Stimulated activated CD4-positive, alpha-beta T cell treated with anti-CD3 and anti-CD28 coated beads, Interleukin-15, amount 100 ng/mL, for 48 hours (primary cell): ENCODE measurements at places on chromosomes 4 and X.

DNA sequence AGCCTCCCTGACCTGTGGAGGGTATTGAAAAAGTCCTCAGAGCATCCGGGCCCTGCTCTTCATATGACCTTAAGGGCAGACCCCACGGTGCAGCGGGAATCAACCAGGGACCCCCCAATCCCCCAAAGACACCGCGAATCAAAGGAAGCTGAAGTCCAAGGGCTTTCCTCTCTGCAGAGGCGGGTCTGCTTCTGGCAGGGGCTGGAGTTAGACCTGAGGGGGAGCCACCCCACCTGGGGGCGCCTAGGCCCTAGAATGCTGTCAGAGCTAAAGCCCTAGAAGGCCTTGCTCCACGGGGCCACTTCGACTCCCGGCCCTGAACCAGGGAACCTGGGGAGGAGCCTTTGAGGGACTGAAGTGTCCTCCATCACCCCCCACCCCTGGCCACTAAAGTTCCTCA lies 2.8 kb upstream of the HAUS7 start:
- DNase-seq = no peak

GRCh38 chrX:14779580-14779979 lies 93.3 kb downstream of the FANCB start:
- DNase-seq = no peak

- DNase-seq = no peak
These were observed 368.9 kb upstream of the CTSO start for GRCh38 chr4:156322592-156322991.

DNA sequence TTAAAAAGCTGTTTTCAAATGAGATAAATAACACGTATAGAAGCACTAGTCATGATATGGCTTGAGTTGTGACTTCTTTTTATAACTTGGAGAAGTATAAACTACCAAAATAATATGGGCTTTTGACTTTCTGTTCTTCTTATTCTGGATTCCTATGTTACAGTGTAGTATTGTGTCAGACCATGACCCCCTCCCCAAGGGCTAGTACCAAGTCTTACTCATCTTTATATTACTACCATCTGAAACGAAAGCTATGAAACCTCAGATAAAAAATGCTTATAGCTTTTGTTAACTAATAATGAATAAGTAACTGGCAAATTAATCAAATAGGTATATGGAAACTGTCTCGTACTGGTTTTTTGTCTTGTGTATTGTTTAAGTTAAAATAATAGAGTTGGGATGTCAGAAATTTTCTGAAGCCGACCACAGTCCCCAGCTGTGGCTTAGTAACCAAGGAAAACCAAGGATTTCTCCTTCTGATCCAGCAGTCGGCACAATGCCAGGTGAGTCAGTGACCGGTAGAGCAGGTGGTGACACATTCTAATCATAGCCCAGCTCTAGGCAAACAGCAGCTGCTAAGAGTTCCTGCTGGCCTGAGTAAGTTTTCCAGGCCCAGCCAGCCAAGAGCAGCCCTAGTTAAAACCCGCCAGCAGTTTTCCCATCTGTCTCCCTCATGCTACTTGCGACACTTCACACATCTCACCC lies 163.3 kb upstream of the PRDX4 start:
- DNase-seq = no peak

DNA sequence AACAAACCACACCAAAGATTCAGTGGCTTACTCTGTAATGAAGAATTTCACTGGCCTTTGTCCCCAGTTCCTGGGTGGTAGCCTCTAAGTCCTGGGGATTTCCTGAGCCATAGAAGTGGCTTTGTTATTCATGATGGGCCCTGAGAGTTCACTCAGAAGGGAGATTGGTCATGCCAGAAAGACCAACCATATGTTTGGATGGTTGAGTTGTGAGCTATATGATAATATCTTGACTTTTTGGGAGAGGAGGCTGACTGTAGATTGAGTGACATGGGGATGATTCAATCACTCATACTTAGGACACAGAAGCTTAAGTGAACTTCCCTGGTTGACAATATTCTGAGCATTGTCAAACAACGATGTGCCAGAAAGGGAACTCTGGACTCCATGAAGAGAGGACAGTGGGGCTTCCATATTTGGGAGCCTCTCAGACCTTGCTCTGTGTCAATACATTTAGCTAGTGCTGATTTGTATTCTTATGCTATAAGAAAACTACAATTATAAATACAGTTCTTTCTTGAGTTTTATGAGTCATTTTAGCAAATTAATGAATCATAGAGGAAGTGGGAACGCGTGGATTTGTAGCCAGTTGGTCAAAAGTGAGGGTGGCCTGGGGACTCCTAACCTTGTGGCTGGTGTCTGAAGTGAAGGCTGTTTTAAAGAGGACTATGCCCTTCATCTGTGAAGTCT lies 392.0 kb downstream of the GBA3 start:
- no peak for DNase-seq

DNA sequence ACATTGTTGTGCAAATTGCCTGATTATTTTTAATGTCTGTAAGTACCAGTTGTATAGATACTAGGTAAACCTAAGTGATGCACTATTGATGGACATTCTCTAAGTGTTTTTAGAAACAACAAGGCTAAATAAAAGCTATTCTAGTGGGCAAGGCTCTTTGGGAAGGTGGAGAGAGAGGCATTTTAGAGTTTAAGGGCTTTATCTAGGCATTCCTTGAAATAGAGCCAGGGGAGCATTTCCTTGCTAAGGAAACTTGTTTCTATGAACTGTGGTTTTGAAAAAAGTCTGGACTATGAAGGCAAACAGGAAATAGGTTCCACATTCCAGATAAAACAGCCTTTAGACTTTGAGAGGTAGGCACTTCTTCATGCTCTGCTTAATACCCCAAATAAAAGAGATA lies 23.8 kb downstream of the BMX start:
- DNase-seq = no peak

GRCh38 chr4:1416051-1416947 lies 10.1 kb upstream of the NKX1-1 start:
- no peak for DNase-seq

DNA sequence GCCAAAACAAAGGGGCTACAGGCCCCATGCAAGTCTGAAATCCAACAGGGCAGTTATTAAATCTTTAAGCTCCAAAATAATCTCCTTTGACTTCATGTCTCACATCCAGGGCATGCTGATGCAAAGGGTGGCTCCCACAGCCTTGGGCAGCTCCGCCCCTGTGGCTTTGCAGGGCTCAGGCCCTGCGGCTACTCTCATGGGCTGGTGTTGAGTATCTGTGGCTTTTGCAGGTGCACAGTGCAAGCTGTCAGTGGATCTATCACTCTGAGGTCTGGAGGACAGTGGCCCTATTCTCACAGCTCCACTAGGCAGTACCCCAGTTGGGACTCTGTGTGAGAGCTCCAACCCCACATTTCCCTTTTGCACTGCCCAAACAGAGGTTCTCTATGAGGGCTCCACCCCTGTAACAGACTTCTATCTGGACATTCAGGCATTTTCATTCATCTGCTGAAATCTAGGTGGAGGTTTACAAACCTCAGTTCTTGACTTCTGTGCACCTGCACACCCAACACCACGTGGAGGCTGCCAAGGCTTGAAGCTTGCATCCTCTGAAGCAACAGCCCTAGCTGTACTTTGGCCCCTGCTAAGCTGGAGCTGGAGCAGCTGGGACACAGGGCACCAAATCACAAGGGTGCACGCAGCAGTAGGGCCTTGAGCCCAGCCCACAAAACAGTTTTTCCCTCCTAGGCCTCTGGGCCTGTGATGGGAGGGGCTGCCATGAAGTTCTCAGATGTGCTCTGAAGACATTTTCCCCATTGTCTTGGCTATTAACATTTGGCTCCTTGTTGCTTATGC lies 154.8 kb upstream of the PDE5A start:
- DNase-seq = no peak

GRCh38 chrX:43958529-43958928 lies 14.7 kb downstream of the NDP start:
- no peak for DNase-seq

- DNase-seq = no peak
These were observed 44.4 kb downstream of the FIP1L1 start for GRCh38 chr4:53421791-53422190.

DNA sequence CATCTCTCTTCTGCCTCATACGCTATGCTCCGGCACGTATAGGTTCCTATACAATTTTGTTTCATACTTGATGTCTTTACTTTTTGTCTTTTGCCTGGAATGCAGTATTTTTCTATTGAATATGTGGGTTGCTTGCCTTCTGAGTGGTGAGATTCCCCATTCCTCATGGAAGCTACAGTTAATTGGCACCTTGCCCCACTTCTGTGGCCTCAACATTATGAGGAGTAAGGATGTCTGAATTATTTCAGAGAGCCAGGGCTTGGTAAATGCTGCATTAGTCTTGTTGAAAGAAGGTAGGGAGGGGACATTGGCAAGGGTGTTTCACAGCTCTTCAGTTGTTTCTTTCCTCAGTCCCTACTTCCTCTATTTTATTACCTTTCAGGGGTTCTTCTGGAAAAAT lies 23.0 kb downstream of the CDKL5 start:
- no peak for DNase-seq

DNA sequence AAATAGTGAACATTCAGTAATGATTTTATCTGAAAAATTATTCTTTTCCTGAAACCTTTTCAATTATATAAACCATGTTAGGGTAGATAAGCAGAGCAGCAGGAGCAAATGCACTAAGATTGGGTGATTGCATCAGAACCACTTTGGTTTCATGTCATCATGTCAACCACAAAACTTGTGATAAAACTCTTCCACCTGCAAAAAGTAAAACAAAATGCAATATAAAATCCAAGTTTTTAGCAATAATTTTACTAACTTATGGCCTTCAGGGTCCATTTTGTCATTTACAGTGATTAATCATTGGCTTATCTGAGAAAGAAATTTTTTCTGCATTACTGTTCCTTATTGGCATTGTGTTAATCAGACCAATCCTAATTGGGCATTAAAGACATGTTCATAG lies 42.4 kb downstream of the NHS start:
- DNase-seq = no peak

GRCh38 chr4:84792366-84793301 lies 173.9 kb downstream of the WDFY3 start:
- DNase-seq = no peak

DNA sequence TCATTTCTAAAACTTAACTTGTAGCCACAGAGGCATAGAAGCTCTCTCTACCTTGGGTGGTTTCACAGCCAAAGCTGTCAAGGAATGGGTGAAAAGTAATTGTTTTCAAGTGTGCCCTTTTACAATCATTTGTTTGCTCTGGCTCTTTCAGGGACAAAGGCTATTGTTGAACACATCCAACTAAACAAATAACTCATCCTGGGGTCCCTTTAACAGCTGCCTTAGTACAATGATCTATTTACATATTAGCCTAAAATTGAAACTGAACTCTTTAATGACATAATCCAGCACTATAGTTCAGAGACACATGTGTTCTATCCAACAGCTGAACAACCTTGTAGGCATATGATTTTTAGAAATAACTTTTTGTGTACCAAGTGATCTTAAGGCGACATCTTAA lies 3.7 kb downstream of the HHIP start:
- no peak for DNase-seq

- no peak for DNase-seq
These were observed 56.5 kb downstream of the SNX25 start for GRCh38 chr4:185265942-185266341.

DNA sequence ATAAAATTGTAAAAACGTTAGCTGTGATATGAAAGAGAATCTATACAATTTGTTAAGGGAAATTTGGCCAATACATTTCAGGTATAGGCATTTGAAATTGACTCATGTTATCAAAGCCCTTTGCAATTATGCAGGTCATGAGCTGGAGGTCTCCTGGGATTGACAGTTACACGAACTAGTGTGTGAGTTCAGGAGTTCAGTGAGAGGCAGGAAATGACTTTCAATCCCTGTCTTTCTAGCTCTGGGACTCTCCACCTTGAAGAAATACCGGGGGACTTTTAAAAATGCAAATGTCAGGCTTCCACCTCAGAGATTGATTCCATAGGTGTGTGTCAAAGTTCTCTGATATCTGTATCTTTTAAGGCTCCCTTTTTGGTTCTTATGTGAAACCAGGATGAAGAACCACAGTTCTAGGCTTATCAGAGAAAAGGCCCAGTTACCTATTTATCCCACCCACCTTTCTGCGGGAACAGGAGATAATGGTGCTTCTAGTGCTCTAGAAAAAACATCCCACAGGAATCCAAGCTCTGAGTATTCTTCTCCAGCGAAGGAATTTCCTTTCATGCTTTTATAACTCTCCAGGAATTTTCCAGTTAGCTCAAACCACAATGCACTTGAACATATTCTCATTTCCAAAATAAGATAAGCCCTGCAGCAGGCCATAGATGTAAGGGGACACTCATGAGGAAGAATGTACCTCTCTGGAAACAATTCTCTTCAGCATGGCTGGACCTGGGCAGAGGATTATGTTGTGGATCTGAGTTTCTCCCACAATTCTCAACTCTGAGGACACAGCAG lies 501.0 kb downstream of the IDS start:
- DNase-seq = no peak

DNA sequence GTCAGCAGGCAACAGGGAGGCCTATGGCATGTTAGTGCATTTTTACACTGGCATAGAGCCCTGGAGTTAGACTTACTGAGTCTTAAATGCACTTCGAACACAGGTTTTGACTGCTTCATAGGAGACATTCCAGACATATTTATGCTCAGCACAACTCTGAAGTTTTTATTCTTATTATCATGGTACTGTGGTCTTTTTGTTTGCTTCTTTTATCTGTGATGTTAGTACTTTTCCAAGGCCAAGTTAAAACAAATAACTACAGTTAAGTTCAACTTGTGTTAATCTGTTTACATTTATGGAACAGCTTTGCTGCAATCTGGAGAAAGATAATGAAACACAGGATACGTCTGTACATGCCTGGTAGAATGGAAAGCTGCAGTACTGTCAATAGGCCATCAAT lies 76.5 kb downstream of the COL4A5 start:
- no peak for DNase-seq

- DNase-seq = no peak
These were observed 188.5 kb upstream of the FTHL17 start for GRCh38 chrX:31260351-31260750.

DNA sequence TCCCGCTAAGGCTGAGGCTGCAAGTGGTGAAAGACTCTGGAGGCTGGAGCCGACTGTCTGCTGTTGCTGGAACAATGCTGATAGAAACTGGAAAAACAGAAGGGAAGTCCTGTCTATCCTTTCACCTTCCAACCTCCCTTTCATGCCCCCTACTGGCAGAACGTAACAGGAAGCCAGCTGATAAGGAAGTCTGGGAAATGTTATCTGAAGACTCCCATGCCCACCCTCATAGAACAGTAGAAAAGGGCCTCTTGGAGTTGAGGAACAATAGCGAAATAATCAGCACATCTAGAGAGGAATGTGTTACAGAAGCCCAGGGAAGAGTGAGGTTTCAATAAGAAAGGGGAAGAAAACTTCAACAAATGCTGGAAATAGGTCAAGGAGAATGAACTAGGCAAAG lies 117.1 kb upstream of the DKK2 start:
- no peak for DNase-seq

GRCh38 chr4:14874990-14875389 lies 127.3 kb upstream of the CPEB2 start:
- DNase-seq = no peak

DNA sequence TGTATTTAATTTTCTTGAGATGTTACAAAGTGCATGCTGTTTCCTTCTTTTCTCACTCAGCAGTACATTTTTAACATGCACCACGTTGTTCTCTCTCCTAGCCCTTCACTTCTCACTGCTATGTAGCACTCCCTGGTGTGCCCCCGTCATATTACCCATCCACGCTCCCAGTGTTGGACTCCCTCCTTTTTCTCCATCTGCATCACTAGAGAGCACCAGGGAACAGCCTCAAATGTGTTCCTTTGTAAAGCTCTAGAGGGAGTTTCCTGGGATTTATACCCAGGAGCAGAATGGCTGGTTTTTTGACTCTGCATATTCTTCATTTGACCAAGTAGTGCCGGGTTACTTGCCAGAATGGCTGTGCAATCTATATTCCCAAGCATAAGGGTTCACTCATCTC lies 240.3 kb upstream of the ANXA3 start:
- no peak for DNase-seq

- no peak for DNase-seq
These were observed 3.5 kb downstream of the HUWE1 start for GRCh38 chrX:53682885-53683555.
